SJCRH30 (cell line): ENCODE measurements at places on chromosomes 5 and 9. TPM values are rescaled to one million over a fixed set of nuclear protein-coding genes. Genes with fewer than 3 reads are reported as not detected.
A peak's percentile ranks its signal among the peaks of the same experiment; 100 is the strongest.

Gene TTF1
- 20.3 and 25.9 TPM in 2 replicates for total RNA-seq

DNA sequence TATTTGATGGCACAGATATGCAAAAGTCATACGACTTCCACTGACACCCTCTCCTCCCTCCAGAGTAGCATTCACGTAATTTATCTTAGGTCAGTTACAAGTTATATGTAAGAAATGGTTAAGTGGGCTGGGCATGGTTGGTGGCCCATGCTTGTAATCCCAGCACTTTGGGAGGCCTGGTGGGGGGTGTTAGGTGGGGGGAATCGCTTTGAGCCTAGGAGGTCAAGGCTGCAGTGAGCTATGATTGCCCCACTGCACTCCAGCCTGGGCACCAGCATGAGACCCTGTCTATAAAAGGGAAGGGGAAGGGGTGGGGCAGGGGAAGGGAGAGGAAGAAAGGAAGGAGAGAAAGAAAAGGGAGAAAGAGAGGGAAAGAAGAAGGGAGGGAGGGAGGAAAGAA lies 202.8 kb downstream of the AUH start:
- no peak for DNase-seq

DNA sequence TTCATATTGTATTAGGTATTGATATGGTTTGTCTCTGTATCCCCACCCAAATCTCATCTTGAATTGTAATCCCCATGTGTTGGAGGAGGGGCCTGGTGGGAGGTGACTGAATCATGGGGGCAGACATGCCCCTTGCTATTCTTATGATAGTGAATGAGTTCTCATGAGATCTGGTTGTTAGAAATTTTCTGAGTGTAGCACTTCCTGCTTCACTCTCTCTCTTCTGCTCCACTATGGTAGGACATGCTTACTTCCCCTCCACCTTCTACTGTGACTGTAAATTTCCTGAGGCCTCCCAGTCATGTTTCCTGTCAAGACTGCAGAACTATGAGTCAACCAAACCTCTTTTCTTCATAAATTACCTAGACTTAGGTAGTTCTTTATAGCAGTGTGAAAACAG lies 187.4 kb upstream of the SLC24A2 start:
- no peak for DNase-seq

GRCh38 chr5:81265101-81265500 lies 32.0 kb downstream of the CKMT2 start:
- DNase-seq, result no peak

Gene IL9
- total RNA-seq, result not detected in 2 replicates

- no peak for DNase-seq
Measured at GRCh38 chr5:165405340-165405739, 1899.9 kb downstream of the MAT2B start.

Gene CHSY3
- 1.8 and 1.9 TPM in 2 replicates for total RNA-seq

Gene NMUR2
- total RNA-seq, result not detected in 2 replicates

- no peak for DNase-seq
Measured at GRCh38 chr5:178209334-178210072, 5.2 kb downstream of the HNRNPAB start.

Gene MOB3B
- 0.25 and 0.34 TPM in 2 replicates for total RNA-seq

DNA sequence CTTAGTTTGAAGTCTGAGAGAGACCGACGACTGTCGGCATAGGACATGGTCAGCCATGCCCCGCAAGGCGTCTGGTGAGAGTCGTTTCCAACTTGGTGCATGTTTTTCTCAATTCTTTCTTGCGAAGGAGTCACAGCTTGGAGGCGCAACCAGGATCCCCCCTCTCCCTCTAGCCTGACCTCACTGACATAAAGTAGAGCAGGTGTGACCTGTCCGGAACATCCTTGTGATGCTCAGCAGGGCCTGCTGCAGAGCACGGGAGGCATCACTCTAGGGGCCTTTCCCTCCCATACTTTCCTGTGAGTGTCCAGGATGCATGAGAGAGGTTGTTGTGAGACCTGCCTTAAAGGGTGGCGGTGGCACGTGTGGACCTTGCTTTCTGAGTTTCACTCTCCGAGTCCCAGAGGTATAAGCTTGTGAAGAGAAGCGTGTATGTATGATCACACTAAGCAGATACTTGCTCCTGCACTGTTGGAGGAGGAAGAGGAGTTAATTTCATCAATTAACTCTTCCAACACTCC lies 5.0 kb downstream of the TENT4A start:
- DNase-seq, result no peak

Gene QRFP
- not detected in 2 replicates for total RNA-seq

GRCh38 chr5:57817924-57818323 lies 335.3 kb upstream of the ACTBL2 start:
- no peak for DNase-seq

DNA sequence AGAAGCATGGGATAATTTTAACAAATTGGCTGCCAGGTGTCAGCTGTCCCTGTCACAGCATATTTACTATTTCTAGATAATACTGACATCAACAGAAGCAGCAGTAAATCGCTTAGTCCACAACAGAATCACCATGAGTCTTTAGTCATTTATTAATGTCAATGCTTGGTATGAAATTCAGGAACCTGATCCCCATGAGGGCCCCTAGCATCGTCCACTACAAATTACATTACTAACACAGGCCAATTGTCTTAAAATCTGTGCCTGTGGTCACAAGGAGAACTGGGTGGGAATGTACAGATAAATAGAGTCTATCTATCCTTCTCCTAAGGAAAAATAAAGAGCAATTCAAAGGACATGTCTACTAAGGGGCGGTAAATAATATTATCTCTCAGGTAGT lies 76.1 kb downstream of the TSSK1B start:
- peak; percentile 53 for DNase-seq

DNA sequence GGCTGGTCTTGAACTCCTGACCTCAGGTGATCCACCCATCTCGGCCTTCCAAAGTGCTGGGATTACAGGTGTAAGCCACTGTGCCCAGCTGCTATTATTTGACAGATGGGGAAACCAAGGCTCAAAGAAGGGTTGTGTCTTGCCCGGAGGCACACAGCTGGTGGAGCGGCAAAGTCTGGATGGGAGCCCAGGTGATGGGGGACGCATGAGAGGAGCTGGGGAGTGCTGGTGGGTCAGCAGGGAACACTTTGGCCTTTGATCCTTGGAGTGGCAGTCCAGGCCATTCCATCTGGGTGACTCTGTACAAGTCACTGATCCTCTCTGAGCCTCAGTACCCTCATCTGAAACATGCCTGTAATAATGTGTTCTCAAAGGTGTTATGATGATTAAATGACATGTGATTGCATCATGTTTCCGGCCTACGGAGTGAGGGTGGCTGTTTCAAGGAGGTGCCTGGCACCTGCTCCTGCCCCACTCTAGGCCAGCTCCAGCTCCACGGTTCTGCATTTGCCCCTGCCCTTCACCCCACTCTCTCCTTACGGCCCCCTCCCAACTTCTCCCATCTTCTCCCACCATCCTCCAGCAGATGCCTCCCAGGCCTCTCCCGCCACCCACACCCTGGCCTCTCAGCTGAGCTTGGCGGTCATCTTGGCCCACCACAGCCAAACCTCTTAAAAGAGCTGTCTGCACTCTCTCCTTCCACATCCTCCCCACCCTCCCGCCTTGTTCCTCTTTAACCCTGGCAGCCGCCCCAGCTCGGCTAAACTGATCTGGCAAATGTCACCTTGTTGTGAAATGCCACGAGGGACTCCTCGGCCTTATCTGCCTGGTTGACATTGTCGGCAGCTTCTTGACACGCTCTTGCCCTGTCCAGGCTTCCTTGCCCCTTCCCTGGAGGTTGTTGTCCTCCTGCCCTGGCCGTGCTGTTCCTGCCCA lies 5.5 kb upstream of the DBN1 start:
- DNase-seq, result no peak

DNA sequence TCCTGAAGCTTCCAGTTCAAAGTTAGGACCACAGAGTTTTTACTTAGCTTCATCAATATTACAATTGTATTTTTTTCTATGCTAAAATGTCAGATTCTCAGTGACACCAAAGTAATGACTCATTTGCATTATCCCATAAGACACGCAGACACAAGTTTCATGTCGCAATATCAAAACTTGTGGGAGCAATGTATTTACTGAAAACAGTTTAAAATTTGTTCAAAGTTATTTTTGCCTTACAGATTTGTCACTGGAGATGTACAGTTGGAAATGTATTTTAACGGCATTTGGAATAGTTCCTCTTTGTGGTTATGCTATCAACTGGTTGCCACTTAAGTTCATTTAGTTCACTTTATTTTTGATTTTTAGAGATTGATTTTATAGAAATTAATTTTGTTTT lies 36.2 kb upstream of the DAP start:
- no peak for DNase-seq

DNA sequence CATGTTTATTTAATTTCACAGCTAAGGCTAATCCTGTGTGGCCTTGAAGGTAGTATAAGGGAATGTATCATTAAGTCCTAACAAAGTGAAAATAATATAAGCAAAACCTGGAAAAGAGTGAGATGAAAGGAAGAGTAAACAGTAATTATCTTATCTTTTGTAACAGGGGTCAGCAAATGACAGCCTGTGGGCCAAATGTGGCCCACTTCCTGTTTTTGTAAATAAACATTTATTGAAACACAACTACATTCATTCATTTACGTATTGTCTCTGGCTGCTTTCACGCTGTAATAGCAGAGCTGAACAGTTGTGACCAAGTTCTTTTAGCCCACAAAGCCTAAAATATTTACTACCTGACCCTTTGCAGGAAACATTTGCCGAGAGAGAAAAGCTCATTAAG lies 78.4 kb upstream of the HTR4 start:
- no peak for DNase-seq

Gene GDNF
- 5.9 and 9.4 TPM in 2 replicates for total RNA-seq
